ENCODE measurements at places on chromosomes 7 and 10.

DNA sequence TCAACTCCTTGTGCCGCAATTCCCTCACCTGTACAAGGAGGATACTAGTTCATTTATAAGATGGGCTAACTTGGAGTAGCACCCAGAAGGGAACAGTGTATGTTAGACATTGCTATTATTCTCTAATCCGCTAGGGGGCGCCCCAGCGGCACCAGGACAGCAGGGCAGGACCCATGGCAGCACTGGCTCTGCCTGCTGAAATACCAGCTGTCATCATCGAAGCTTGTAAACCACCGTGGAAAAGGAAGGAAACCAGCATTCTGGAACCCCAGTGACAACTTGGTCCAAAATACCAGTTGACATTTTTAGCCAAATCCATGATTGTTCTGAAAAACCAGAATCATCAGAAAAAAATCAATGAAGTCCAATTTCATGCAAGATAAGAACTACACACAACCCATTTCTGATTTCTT is 134.4 kb downstream of the ITGA8 start:
- H3K27ac ChIP-seq: no peak overlapping the region
- H3K4me3 ChIP-seq: no peak overlapping the region
- peak; percentile 75 for DNase-seq
- no peaks in the 10 kb centered on the region for H3K36me3 ChIP-seq

GRCh38 chr10:86199041-86199440 is 167.6 kb downstream of the GRID1 start:
- H3K4me1 ChIP-seq: no peaks in the 10 kb centered on the region
- no peaks in the 10 kb centered on the region for H3K36me3 ChIP-seq
- no peak overlapping the region for H3K27ac ChIP-seq
- peaks cover 31% of the 10 kb centered on the region for H3K27me3 ChIP-seq

DNA sequence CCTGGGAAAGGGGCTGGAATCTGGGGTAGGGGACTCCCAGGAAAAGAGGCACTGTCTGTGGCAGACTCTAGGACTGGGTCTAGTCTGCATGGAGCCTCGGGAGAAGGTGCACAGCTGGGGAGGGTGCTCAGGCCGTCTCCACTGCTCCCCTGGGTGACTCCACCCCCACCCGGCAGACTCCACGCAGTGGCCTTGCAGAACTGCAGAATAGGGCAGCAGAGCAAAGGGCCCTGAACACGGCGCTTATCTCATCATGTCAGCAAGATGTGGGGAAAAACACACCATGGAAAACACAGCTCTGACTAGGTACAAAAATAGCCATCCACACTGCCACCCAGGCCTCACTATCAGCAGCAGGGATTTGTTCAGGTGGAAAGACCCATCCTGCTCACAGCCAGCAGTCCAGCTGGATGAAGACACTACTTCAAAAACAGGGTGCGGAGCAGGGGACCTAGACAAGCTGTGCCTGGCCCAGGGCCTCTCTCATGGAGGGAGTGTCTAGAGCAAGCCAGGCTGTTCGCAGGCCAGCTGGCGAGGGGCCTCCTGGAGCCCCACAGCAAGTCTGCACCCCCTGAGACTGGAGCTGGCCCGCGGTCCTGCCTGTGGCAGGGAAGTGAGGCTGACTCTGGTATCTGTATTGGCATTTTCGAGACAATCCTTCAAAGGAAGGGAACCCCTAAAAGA is 11.7 kb downstream of the MAT1A start:
- H3K36me3 ChIP-seq: no peaks in the 10 kb centered on the region
- H3K4me3 ChIP-seq: no peak overlapping the region
- H3K27ac ChIP-seq: no peak overlapping the region
- DNase-seq: no peak
- no peaks in the 10 kb centered on the region for H3K4me1 ChIP-seq

DNA sequence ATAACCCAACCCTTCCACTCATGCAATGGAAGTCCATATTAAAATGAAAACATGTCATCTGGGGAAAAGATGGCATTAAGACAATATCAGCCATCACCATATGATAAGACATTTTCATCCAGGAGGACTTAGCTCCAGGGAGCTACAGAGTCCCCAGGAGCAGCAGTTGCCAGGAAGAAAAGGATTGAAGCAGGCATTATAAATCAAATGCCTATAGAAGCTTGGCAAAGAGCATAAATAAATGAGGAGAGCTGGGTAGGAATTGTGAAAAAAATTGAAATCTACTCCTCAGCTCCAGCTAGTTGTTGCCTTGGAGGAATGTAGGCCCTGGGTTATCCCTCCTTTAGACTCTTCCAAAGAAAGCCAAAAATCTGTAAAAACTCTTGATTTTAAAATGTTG is 42.5 kb downstream of the FAM13C start:
- no peak for DNase-seq
- H3K4me1 ChIP-seq: no peaks in the 10 kb centered on the region
- H3K4me3 ChIP-seq: no peak overlapping the region
- no peaks in the 10 kb centered on the region for H3K36me3 ChIP-seq

GRCh38 chr7:23467806-23468525 is 2.3 kb downstream of the IGF2BP3 start:
- DNase-seq: peak; percentile 59
- H3K36me3 ChIP-seq: no peaks in the 10 kb centered on the region
- peak overlapping the region; percentile 42 for H3K4me3 ChIP-seq
- H3K27me3 ChIP-seq: peaks cover 100% of the 10 kb centered on the region
- H3K27ac ChIP-seq: no peak overlapping the region

DNA sequence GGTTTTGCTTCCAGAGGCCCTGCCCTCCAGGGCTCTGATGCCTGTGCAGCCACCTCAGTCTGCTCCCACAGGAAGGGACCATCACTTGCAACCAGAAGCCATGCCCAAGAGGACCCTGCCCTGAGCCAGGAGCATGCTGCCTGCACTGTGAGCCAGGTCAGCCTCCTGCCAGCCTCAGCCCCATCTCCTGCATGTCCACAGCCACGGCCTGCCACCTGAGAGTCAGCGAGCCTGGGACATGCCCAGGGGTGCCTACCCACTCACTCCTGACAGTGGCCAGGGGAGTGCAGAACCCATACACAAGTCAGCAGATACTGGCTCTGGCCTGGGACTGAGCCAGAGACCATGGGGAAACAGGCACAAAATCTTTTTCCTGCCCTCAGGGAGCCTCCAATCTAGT is 6.6 kb upstream of the KCP start:
- H3K4me3 ChIP-seq: no peak overlapping the region
- no peaks in the 10 kb centered on the region for H3K36me3 ChIP-seq
- H3K27ac ChIP-seq: no peak overlapping the region
- no peaks in the 10 kb centered on the region for H3K27me3 ChIP-seq
- DNase-seq: peak; percentile 67
- peaks cover 4% of the 10 kb centered on the region for H3K4me1 ChIP-seq

DNA sequence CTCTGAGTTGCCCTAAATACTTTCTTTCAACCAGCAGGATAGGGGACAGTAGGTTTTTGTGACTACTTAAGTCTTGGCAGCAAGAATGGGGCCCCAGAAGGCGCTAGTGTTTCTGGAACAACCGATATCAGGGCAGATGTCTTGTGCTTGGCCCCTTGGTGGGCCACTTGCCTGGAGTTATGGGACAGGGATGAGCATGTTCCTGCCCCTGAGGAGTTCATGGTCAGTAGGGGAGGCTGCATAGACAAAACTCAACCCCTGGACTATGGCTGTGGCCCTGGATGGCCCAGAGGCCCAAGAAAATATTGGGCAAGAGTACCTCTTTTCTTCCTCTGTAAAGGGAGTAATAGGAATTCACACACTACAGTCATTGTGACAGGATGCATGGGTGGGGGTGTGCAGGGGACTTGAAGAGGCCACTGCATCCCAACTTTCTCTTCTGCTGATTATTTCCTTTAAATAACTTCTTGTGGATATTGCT is 57.7 kb upstream of the IGFBP3 start:
- no peaks in the 10 kb centered on the region for H3K36me3 ChIP-seq
- H3K4me1 ChIP-seq: no peaks in the 10 kb centered on the region
- DNase-seq: no peak
- no peaks in the 10 kb centered on the region for H3K27me3 ChIP-seq

- peaks cover 60% of the 10 kb centered on the region for H3K4me1 ChIP-seq
- H3K27ac ChIP-seq: peak overlapping the region; percentile 97
- H3K36me3 ChIP-seq: no peaks in the 10 kb centered on the region
- no peaks in the 10 kb centered on the region for H3K27me3 ChIP-seq
- peak; percentile 75 for DNase-seq
Measured at GRCh38 chr10:84329196-84329611, 815 bp downstream of the CCSER2 start.

DNA sequence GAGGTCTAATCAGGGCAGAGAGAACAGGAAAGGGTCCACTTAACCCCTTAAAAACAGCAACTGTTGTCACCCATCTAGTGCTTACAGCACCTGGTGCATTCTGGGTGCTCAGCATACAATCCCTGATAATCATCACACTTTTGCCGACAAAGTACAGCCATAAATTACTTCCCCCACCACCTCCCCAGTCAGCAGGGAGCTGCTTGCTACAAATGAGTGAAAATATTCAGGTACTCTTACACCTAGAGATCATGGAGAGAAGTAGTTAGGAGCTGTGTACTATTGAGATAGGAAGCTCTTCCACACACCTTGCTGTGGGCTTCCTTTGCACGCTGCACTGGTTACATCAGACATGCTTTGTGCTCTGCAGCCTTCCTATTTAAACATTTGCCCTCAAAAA is 723.5 kb upstream of the GALNT17 start:
- H3K4me3 ChIP-seq: no peak overlapping the region
- no peak overlapping the region for H3K27ac ChIP-seq
- H3K4me1 ChIP-seq: no peaks in the 10 kb centered on the region
- no peaks in the 10 kb centered on the region for H3K36me3 ChIP-seq

DNA sequence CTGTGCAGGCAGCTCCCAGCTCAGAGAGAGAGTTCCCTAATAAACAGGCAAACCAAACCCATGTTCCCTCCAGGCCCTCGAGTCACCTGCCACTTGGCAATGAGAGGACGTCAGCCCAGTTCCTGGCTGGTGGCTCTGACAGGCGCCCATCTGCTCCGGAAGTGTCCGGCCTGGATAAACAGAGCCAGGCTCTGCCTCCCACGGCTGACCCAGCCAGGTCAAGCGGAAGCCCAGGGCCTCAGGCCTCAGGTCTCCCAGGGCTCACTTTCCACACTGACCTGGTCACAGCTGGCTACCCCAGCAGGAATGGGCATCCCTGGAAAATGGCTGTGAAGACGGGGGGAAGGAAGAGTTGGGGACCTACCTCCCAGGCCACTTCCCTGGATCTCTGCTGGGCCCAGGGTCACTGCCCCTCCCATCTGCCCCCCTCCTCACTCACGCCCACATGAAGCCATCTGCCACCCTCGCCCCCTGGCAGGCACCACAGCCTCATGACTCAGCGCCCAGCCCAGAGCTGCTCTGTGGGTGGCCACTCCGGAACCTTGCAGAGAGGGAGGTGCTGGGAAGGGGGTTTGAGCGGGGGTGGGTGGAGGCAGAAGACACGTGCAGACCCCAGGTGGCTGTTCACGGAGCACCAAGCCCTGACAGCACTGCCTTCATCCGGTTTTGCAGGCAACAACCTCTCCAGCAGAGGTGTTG is 37.4 kb upstream of the DUSP5 start:
- H3K4me3 ChIP-seq: no peak overlapping the region
- peaks cover 64% of the 10 kb centered on the region for H3K4me1 ChIP-seq
- no peak overlapping the region for H3K27ac ChIP-seq
- DNase-seq: peak; percentile 81
- no peaks in the 10 kb centered on the region for H3K36me3 ChIP-seq
- H3K27me3 ChIP-seq: no peaks in the 10 kb centered on the region

DNA sequence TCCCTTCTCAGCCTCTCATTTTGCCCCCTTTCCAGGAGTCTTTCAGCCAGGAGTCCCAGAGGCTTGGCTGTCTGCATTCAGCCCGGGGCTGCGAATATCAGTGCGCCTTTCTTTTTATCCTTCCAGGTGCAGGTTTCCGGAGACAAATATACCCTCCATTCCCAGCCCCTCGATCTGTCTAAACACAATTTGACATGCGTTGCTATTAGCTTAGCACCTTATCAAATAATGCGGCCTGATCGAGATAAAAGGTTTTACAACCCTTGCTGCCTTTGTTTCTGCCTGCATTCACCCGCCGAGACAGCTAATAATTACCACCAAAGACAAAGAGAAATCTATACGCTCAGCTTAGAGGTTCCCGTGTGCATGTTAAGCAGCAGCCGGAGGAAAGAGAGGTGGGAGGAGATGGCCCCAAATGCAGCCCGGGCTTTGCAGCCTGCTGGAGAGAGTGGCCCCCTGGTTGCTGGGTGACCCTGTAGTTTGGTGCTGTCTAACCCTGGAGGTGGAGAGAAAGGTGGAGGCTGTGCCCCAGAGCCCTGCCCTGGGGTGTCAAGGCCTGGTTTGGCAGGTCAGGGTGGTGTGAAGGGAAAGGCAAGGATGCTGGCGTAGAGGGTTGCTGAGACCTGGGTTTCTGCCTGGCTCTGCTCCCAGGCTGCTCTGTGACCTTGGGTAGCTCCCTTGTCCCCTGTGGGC is 185.3 kb downstream of the RPS24 start:
- H3K27ac ChIP-seq: no peak overlapping the region
- no peaks in the 10 kb centered on the region for H3K27me3 ChIP-seq
- H3K4me3 ChIP-seq: no peak overlapping the region

DNA sequence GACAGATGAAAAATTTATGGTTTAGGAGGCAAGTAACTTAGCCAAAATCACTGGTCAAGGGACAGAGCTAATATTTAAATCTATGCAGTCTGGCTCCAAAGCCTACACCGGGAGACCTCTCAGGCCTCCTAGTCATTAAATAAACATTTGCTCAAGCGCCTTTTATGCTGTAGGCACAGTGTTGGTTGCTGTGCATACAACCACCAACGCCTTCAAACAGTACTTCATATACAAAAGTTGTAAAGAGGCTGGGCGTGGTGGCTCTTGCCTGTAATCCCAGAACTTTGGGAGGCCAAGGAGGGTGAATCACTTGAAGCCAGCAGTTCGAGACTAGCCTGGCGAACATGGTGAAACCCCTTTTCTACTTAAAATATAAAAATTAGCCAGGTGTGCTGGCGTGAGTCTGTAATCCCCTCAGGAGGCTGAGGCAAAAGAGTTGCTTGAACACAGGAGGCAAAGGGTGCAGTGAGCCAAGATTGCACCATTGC is 159.8 kb downstream of the MAGI2 start:
- no peak overlapping the region for H3K4me3 ChIP-seq
- H3K27ac ChIP-seq: no peak overlapping the region
- no peak for DNase-seq
- H3K4me1 ChIP-seq: no peaks in the 10 kb centered on the region
- H3K27me3 ChIP-seq: no peaks in the 10 kb centered on the region
- H3K36me3 ChIP-seq: no peaks in the 10 kb centered on the region

- no peak for DNase-seq
- H3K27ac ChIP-seq: peak overlapping the region; percentile 70
- H3K27me3 ChIP-seq: no peaks in the 10 kb centered on the region
- peaks cover 89% of the 10 kb centered on the region for H3K4me1 ChIP-seq
- H3K4me3 ChIP-seq: no peak overlapping the region
Measured at GRCh38 chr7:131072505-131073091, 255.1 kb upstream of the MKLN1 start.

Data from spleen (tissue), 13 donors.